ENCODE measurements at places on chromosomes 3 and 15.

DNA sequence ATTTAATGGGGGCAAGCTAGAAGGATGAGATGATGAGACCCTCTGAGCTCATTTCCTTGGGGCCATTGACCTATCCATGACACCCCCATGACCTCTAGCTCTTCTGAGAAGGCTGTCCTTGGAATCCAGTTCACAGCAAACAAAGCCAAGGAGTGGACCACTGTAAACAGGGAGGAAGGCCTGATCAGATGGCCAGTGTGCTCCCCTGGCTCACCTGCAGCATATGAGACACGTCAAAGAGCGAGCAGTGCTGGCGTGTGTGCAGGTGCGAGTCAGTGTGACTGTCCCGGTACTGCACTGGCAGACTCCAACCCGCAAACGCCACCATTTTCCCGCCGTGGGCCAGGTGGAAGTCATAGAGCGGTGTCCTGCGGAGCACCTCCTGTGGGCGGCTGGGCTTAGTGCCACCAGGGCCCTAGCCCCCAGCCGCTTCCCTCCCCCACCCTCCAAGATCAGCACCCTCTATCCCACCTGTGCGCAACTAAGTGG is 339 bp downstream of the AMT start:
- DNase-seq, result no peak

GRCh38 chr15:94375997-94376396 is 144.6 kb downstream of the MCTP2 start:
- no peak for DNase-seq

GRCh38 chr3:30688776-30689641 is 82.6 kb downstream of the TGFBR2 start:
- DNase-seq, result peak; percentile 49

DNA sequence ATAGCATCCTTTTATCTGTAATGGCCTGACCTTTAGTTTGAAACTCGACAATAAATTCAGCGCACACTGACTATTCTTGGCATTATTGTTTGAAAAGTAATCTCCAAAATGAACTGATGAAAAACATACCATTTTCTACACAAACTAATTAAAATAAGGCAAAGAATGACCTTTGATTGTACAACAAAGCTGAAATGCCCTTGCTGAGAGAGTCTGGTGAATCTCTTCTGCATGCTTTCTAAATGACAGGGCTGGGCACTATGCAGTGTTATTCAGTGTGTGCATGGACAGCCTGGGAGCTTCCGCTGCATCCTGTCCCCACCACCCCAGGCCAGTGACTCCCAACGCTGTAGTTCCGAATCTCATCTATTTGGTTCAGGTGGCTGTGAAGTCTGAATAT is 530.8 kb downstream of the FOXP1 start:
- DNase-seq, result no peak

DNA sequence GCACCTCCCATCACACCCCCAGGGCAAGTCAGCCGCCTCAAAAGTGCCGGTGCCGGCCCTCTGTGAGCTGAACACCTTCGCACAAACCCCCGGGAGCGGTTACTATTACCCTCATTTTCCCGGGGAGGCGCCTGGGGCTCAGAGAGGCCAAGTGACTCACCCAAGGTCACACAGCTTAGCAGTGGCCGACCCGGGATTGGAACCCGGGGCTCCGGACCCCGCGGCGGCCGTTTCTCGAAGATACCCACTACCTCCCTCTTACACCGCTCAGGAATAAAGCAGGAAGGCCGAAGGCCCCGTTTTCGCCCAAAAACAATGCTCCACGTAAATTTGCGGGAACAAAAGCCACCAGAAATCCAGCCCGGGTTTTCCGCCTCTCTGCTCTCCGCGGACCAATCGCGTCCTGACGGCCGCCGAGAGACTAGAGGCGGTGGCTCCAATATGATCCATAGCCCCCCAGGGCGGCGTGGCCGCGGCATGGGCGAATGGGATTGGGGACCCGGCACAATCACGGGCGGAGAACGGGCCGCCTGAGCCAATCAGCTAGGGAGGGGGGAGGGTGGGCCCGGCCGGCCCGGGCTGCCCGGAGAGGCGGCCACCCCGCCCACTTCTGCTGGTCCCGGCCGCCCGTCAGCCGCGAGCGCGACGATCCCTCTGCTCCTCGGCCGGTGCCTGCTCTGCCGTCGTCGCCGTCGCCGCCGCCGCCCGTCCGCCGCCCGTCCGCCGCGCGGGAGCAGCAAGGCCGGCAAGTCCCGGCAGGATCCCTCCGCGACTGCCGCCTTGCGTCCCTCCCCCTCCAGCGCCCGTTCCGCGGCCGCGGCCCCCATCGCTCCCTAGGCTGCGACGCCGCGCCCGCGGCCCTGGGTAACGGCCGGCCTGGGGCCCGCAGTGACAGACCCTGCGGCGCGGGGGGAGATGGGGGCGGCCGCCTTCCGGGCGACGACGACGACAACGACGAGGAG is 177.0 kb downstream of the OR4M2 start:
- DNase-seq, result no peak

DNA sequence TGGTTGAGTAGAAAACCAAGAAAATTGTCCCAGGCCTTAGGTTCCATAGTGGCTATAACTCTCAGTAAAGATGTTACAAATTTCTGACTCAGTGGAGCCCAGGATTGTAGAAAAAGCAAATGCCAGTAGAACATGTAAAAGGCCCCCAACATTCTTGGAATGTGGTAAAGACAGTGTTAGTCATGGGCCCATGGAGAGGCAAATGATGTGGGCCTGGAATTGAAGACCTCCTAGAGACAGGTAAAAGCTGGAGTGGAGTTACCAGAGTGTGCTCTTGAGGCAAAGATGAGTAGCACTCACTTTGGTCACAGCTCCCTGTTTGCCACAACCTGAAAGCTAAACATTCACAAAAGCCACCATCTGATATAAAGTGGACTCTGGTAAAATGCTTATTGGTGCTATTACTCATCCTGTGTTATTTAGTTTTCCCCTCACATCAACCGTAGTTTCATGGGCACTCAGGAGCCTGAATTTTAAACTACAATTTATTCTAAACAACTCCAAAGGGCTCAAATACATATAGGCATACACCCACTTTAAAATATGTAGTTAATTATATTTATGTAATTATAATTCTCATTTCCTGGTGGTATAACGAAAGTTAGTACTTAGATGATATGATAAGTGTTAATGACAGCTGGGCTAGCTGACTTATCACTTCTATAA is 359.6 kb upstream of the NECTIN3 start:
- peak; percentile 37 for DNase-seq

GRCh38 chr3:8576841-8577571 is 67.6 kb downstream of the SSUH2 start:
- DNase-seq, result no peak

DNA sequence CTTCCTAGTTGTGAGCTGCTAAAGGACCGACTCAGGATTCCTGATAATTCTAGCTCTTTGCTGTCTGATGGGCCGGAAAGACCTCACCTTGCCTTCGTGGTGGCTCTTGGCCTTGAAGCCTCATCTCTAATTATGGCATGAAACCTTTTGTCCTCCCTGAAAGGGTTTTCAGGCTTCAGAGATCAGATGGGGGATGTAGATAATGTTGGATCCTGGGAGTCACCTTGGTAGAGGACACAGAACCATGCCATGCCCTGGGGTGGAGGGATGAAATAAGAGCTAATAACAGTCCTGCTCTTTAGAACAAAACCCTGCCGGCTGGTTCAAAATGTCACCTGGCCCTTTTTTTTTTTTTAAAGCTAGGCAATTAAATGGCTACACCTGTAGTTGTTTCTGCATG is 50.8 kb upstream of the SYN2 start:
- DNase-seq, result no peak

DNA sequence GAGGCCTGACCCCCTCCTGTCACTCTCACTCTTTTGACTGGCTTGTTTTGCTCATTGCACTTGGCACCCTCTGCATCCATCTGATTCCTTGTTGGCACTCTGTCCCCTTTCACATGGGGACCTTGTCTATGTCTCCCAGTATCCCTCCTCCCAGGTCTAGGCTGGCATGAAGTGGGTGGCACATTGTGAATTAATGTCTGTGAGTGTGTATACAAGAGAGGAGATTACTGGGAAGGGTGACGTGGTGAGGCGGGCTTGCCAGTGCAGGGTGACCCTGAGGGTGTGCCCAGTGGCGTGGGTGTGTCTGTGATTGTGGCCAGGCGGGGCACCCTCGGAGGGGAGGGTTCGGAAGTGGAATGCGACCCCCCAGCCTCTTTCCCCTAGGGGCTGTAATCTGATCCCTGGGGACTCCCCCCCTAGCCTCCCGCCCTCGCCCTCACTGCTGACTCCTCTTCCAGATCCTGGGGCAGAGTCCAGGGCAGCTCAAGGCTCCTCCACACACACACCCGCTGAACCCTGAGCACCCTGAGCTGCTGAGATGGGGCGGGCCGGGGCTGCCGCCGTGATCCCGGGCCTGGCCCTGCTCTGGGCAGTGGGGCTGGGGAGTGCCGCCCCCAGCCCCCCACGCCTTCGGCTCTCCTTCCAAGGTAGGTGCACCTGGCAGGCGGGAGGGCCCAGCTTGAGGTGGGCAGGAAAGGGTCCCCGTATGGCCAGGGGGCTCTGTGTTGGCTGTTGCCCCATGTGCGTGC is at the start of gene SEMA3B:
TSS of gene SEMA3B (plus strand) at position 445 of the 749 bp plus-strand sequence. CDS start at position 539, 94 bp downstream.
- DNase-seq, result peak; percentile 58

GRCh38 chr15:71627188-71627587 is 183.2 kb upstream of the NR2E3 start:
- DNase-seq, result no peak

DNA sequence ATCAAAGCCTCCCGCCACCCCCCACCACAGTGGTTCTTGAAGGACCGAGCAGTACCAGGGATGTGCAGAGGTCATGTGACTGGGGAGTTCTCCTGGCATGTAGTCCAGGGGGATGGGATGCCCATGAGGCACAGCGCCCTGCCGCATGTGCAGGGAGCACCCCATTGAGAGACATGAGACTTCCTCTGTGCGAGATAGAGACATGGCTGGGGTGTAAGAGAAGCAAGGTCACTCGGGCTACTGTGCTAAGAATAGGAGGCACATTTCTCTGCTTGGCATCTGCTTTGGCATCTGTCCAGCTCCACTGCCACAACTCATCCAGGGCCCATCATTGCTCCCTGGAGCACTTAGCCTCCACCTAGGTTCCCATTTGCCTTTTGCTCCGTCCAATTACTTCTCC is 2.4 kb upstream of the CYP1A1 start:
- no peak for DNase-seq

DNA sequence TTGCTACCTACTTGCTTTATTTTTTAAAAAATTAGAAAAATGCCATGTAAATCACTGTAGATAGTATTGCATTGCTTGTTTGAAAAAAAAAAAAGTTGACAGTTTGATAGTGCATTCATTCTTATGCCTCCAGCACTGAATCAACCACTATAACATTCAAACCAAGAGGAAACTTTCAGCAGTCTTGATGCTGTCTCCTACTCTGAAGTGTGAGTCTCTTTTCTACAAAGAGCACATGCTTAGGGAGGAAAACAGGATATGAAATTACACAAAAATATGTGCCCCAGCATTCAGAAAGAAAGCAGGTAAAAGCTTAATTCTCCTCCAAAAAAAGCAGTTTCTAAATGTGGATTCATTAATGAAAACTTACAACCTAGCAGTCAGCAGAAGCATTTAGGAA is 78.3 kb downstream of the ZBTB20 start:
- DNase-seq, result no peak

GRCh38 chr3:113783980-113784379 is 37.1 kb downstream of the ATP6V1A start:
- DNase-seq, result no peak

DNA sequence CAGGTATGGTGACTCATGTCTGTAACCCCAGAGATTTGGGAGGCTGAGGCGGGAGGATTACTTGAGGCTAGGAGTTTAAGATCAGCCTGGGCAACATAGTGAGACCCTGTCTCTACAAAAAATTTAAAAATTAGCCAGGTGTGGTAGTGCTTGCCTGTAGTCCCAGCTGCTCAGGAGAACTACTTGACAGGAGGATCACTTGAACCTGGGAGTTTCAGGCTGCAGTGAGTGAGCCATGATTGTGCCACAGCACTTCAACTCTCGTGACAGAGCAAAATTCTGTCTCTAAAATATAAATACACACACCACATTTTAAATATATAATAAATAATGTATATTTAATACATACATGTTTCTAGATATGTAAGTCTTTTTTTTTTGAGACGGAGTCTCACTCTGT is 53.5 kb upstream of the TEX264 start:
- DNase-seq, result no peak

DNA sequence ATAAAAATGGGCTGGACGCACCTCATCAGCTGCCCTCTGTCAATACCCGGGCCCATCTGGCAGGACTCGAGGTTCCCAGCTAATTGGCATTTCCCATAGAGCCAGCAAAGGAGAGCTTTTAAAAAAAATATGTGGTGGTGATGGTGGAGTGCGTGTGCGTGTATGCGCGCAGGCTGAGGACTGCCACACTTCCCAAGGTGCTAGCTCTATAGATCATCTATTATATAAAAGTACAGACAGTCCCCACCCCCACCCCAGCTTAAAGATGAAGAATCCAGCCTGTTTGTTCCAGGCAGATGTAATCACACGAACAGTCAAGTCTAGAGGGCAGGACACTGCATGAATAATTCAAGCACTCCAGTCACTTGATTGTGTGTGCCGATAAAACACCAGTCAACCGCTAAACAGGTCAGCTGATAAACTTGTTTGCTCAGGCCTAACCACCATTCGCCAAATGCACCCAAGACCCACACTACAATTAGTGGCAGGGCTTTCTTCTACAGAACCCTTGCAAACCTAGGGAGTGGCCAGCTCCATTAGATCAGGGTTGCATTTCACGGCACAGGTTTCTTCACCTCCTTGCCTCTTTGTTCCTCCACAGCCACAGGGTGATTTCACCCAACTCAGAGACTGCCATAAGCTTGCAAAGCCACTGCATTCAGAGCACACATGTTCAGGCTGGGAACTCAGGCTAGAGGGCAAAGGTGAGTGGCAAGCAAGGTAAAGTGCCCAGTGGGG is 5.8 kb downstream of the TLE3 start:
- peak; percentile 6 for DNase-seq

DNA sequence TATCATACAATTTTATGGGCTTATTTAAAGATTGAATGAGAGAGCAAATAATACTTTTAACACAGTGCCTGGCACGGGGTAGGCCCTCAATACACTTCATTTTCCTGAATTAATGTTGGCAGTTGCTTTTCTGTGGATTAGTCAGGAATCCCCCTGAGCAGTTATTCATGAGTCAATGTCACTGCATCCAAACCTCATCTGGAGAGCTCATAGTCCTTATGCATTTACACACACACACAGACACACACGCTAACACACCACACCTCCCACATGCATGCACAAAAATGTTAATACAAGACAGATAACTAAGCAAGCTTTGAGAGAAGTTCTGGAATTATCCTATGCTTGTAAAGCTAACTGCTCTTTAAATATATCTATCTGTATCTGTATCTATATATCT is 34.0 kb upstream of the TNFAIP8L3 start:
- DNase-seq, result no peak

- DNase-seq, result no peak
These were observed 45.0 kb upstream of the PIK3CB start for GRCh38 chr3:138879541-138880380.

DNA sequence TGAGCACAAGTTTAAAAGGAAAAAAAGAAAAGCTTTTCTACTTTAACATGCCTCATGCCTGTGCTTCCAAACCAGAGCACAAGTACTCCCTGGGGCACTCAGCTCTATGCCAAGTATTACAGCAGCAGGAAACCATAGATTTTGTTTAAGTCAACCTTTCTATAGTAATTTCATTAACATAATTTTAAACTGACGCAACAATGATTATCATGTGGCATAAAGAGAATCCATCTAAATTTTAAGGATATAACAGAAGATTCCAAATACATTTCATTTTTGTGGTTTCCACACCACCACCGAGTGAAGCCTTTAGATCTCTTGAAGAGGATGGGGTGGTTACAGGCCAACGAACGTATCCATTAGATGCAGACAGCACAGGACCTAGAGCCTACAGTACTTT is 112.1 kb downstream of the TNIK start:
- no peak for DNase-seq

- no peak for DNase-seq
These were observed 12.6 kb downstream of the OSBPL11 start for GRCh38 chr3:125582707-125583106.
